T1000 (cell line): ENCODE measurements at places on chromosomes 16 and 17.

DNA sequence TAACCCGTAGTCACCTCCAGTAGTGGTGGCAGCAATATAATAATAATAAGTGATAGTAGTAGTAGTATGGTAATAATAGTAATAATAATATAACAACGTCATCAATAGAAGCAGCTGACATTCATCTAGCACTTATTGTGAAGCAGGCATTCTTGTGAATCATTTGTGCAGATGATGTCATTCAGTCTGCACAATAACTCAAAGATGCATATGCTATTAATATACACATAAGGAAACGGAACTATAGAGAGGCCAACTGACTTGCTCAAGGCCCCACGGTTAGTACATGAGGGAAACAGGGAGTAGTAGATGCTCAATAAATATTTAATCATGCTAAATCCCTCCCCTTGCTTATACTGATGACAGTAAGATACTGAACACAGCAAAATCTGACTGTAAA lies 35.4 kb upstream of the GAN start:
- no peak for DNase-seq

- no peak for DNase-seq
These were observed 9.5 kb upstream of the PCTP start for GRCh38 chr17:55741356-55741700.

DNA sequence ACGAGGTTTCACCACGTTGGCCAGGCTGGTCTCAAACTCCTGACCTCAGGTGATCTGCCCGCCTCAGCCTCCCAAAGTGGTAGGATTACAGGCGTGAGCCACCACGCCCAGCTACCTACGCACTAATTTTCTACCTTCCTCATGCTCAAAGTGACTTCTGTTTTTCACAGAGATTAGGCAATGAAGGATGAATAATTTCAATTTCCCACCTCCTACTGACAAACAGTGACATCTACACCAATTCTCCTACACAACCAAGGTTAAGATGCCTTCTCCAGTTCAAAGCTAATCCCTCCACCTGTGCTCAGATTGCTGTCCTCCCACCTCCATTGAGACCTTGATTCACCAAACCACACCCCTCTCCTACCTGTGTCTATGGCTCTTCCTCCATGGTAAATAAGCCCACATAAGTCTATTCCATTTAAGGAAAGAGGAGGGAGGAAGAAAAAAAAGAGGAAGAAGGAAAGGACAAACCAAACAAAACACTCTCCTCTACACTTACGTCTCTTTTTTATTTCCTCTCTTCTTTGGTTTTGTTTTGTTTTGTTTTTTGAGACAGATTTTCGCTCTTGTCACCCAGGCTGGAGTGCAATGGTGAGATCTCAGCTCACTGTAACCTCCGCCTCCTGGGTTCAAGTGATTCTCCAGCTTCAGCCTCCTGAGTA lies 5.5 kb upstream of the MED11 start:
- DNase-seq = no peak

DNA sequence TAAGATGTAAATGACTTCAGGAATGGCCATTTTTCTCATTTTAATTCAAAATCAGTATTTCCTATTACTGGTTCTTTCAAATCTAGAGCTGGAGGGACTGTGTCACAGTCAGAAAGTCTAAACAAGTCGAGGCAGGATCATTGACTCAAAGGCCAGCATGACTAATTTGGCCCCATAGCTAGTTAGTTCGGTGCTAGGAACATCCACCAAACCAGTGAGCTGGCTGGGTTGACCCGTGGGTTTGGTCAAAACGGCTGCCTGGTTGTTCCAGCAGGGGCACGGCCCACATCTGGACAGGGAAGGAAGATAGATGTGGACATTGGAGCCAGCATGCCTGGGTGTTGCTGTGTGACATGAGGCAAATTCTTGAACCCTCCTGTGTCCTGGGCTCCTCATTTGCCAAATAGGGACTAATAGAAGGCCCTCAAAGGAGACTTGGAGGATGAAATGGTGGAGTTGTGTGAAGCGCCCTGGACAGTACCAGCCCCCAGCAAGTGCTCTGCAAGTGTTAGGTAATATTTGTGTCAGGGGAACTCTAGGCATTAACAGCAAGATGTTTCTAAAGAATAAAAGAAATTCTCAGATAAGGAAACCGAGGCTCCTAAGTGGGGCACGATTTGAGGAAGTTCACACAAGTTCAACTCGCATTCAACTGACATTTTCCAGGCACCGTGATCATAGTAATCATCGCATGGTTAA lies 46.2 kb downstream of the MEOX1 start:
- no peak for DNase-seq

GRCh38 chr16:16867973-16868372 lies 489.0 kb downstream of the NPIPA7 start:
- DNase-seq = no peak

GRCh38 chr17:37564252-37564651 lies 45.0 kb downstream of the SYNRG start:
- DNase-seq = no peak

GRCh38 chr17:74848656-74849399 lies 10.9 kb downstream of the GRIN2C start:
- no peak for DNase-seq

GRCh38 chr16:49415083-49415482 lies 41.5 kb downstream of the C16orf78 start:
- no peak for DNase-seq

DNA sequence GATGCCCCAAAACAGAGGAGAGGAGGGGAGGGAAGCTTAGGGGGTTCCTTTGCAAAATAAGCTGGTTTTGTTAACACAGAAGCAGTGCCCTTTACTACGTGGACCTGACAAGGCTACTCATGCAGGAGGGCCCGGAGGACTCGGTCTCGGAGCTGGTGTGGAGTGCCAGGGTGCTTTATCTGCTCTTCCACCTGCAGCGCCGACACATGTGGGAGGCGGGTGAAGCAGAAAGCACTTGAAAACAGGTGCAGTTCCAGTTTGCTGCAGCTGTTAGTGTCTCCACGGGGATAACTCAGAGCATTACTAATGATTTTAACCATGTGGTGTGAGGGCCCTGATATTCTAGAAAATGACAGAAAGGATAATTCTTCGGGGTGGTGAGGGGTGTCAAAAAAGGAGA lies 35.0 kb upstream of the MNT start:
- no peak for DNase-seq

GRCh38 chr17:69605571-69605970 lies 191.1 kb downstream of the MAP2K6 start:
- DNase-seq = no peak

GRCh38 chr17:70394473-70395232 lies 225.3 kb downstream of the KCNJ2 start:
- DNase-seq = no peak

- no peak for DNase-seq
These were observed 4.7 kb upstream of the KDM8 start for GRCh38 chr16:27198451-27199234.

DNA sequence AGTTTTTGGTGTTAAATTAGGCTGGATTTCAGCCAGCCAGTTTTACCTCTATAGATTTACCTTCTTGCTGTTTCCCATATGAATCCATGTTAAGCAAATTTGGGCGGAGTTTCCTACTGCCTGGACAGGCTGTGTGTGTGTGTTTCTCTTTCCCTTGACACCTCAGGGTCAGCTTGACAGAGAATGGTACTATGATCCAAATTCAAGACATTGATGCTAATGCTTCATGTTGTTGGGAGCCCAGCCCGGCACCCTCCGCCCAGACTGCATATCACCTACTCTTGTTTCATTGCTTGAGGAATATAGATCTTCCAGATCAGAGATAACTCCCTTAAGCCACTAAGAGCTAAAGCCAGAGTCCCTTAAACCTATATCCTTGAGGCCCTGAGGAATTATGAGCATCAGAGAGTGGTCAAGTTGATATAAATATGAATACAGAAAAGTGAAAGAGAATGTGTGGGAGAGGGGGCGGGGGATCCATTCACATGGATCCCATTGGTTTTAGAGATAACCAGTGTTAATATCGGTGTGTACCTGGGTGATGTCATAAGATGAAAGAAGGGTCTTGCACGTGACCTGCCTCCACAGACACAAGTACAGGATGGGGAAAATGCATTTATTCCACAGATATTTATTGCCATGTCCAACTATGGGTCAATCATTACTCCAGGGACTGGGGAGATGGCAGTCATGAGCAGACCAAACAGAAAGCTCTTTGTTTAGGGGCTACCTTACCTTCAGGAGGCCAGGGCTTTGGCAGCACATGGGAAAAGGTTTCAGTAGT lies 69.7 kb downstream of the WIPI1 start:
- DNase-seq = no peak

- no peak for DNase-seq
These were observed 145.2 kb downstream of the PMP22 start for GRCh38 chr17:15119968-15120367.

DNA sequence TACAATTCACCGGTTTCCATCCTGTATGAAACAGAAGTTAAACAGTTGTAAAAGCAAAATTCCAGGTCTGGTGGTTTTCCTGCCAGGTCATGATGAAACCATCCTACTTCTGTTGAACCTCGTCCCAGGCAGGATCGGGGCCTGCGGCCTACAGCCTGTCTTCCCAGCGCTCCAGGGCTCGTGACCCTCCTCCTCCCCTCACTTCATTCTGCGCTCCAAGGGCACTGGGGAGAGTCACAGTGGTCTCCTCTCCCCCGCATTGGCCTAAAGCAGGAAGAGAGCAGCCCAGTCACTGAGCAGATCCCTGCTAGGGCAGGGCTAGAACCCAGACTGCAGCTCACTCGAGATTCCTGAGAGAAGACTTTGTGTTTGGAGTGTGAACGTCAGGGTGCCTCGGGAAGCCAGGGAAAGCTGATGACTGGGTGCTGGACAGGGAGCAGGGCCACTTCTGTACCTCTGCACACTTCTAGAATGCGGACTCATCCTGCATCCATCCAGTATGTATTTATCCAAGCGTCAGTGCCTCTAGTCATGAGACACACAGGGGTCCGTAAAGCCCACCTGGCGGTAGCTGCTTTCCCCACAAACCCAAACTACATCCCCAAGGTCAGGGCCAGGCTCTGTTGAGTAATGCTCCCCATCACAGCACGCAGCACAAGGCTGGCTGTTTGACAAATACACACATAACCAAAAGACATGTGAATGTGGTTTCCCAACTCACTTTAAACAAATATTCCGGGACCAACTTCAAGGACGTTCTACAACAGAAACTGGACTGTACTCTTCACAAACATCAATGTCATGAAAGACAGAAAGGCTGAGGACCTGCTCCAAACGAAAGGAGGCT lies 1.7 kb upstream of the ITGAE start:
- DNase-seq = no peak

- no peak for DNase-seq
These were observed 379.8 kb downstream of the UTP18 start for GRCh38 chr17:51640108-51640622.

DNA sequence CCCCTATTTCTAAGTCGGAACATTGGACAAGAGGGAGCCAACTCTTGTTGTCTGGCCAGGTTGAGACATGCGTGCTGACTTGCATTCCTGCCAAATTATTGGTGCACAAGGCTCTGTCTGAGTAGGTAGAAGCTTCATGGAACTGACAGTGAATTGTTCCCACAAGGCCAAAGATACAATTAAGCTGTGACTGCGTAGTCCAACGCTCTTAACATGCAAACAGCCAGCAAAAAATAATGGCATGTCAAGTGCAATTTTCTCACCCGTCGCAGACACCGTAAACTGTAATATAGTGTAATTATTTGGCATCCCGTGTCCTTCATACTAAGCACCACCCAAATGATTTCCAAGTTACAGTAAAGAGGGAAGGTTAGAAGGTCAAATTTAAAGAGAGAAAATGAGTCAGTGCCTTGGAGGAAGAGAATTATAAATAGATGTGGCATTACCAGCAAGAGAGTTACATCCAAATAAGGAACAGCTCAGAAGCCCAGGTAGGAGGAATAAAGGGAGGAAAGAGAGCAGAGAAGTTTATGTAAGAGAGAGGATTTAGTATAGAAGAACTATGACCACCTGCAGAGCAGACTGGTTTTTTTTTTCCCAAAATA lies 21.8 kb downstream of the CDH8 start:
- no peak for DNase-seq

DNA sequence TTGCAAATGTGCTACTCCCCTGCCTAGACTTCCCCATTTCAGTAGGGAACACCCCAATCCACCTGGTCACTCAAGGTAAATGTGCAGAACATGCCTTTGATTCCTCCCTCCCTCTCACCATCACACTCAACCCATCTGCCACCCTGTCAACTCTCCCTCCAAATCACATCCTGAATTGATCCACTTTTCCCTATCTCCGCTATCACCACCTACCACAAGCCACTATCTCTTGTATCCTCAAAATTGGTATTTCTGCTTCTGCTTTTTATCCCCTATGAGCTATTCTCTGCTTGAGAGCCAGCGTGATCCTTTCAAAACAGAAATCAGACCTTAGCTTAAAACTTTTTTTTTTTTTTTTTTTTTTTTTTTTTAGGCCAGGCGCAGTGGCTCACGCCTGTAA lies 5.4 kb upstream of the NOL11 start:
- DNase-seq = no peak
